ENCODE measurements at places on chromosomes 5 and 9.

GRCh38 chr9:18393340-18394130 is 80.4 kb upstream of the ADAMTSL1 start:
- no peak for DNase-seq

DNA sequence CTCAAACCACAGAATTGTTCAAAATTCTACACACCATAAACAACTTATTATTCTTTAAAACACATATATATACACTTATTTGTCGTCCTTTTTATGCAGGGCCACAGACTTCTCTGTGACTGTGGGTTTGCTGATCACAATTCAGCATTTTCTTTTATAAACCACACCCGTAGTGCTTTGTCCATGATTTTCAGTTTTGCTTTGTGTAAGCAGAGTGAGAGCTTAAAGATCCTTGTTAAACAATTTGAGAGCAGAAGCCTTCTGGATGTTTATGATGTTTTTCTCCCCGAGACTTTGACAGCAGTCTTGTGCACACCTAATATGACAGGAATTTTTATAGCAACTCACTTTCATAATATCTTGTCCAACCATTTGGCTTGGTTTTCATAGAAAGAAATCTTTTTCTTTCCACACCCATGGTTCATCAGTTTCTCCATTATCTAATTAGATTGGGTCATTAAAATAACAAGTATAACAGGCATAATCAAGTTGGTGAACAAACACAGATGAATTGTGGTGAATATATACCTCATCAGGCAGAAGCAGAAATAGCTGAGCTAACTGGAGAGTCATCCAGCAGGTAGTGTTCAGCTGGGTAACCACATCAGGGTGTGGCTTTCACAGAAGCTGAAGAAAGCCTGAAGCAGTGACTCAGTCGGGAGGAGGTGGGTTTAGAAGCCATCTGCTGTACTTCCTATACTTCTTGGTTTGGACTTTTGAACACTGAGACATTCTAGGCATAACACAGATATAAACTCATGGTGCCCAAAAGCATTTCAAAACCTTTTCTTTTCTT is 232.8 kb downstream of the DOCK8 start:
- no peak for DNase-seq

DNA sequence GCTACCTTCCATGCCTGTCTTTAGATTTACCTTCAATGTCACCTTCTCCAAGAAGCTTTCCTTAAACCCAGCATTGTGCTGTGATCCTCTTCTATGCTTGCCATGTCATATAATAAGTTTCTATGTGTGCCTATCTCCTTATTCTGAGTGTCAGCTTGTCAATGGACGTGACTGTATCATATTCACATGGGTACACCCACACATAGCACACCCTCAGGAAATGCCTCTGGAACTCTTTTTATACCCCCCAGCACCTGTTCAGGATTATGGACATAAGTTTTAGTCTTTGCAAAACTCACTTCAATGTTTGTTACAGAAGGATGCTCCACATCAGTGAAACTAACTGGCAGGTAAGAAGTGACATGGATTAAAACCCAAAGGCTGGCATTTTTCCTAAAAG is 7.4 kb downstream of the GAS1 start:
- DNase-seq, result no peak

- no peak for DNase-seq
These were observed 111.5 kb upstream of the OSMR start for GRCh38 chr5:38734353-38734752.

DNA sequence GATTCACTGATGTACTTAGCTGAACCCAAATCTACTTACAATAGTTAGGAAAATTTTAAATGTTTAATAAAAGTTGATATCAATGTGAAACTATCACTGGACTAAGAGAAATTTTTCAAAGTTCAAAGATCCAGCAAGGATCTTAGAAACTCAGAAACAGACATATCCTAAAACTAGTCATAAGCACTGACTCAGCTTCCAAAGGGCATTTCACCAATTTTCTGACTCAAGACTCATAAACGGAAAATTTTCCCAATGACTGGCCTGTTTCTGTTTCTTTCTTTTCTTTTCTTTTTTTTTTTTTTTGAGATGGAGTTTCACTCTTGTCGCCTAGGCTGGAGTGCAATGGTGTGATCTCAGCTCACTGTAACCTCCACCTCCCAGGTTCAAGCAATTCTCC is 66.6 kb downstream of the CDC14B start:
- no peak for DNase-seq

DNA sequence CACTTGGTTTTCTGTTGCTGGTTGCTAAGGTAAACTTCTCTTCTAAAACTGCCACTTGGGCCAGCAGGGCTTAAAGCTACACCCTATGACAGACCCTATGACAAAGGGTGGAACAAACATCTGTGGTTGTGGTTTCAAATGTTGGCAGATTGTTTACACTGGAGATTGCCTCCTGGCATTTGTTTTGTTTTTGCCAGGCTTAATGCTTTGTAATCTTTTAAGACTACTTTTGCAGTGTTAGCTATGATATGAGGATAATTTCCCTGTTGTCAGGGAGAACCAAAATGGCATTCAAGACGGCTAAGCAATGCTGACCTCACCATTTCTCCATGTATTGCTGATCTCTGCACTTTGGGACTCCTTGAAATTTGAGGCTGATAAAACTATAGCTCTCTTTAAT is 50.3 kb downstream of the MAMDC2 start:
- no peak for DNase-seq

GRCh38 chr5:8601831-8602354 is 732.9 kb downstream of the MTRR start:
- DNase-seq, result no peak

DNA sequence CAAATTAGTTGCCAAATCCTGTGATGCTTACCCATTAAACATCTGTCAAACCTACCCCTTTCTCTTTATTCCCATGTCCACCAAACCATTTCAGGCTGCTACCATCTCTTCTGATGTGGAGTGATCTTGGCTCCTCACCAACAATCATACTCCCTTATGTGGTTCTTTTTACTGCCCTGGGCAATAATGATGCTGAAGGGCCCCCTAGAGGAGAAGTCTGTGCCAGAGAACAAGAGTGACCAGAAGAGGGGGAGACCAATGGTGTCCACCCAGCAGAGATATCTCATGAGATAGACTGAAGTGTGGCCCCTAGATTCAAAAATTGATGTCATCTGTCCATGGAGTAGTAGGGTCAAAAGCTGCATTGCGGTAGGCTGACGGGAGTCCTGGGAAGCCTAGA is 10.9 kb downstream of the LRRC70 start:
- DNase-seq, result no peak
